ENCODE measurements at places on chromosomes 1 and 21. TPM values are rescaled to one million over a fixed set of nuclear protein-coding genes. Genes with fewer than 3 reads are reported as not detected.

- DNase-seq = no peak
These were observed 973 bp downstream of the C1orf74 start for GRCh38 chr1:209783386-209783785.

- no peak for DNase-seq
These were observed 10.6 kb downstream of the CELSR2 start for GRCh38 chr1:109259674-109260557.

DNA sequence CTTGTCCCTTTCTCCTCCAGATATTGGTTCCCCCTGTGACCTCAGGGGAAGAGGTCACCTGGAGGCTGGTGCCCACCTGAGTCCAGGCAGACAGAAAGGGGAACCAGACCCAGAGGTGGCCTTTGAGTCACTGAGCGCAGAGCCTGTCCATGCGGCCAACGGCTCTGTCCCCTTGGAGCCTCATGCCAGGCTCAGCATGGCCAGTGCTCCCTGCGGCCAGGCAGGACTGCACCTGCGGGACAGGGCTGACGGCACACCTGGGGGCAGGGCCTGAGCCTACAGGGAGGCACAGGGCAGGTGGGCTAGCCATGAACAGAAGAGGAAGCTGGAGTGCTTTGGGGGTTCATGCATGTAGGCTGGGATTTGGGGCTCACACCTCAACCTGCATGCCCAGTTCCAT is 2.7 kb downstream of the TNFRSF14 start:
- no peak for DNase-seq

DNA sequence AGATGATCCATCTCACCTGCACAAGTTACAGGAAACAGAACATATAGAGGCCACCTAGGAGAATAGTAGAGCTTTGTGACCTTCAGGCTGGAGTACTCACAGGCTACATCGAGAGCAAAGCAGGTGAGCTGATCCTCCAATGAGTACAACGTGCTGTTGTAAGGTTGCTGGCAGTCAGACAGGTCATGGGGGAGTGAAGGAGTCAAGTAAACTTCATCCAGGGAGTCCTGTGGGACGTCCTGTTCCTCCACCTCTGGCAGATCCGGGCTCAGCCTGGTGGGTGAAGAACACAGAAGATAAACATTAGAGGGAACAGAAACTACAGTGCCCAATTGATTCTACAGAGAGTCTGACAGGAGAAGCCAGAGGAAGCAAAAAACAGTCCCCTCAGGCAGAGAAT is 62.5 kb downstream of the PRKAB2 start:
- no peak for DNase-seq

DNA sequence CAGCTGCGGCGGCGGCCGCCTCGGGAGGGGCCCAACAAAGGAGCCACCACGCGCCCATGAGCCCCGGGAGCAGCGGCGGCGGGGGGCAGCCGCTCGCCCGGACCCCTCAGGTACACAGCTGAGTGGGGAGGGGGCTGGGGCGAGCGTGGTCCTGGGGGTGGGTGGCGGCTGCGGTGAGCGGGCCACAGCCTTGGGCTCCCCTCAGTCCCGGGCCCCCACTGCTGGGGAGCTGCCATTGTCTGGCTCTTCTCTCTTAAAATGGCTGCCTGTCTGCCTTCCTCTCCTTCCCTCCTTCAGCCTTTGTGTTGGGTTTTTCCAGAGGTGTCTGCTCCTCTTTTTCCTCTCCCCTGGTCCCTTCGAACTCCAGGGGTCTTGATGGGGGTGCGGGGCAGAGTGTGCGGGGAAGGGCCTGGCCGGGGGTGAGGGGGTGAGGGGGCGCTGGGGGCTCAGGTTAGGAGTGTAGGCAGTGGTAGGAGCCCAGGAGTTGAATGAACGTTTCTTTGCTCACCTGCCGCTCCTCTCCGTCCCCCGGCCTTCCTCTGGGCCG is 1.7 kb downstream of the ARID1A start:
- DNase-seq = no peak

GRCh38 chr1:13708380-13708982 is 8.5 kb downstream of the PRDM2 start:
- DNase-seq = no peak

DNA sequence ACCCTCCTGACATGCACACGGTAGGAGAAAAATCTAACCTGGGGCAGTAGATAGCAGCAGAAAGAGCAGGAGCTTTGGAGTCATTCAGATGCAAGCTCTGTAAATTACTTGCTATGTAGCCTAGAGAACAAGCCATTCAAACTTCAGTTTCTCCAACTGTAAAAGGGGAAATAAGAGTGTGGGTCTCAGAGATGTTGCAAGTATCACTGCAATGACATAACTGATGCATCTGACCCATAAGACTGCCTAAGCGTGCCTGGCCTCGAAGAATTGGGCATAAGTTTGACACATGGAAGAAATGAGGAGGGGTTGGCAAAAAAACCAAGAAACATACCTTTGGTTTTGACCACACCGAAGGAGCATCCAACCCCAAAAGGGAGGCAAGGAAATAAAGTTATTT is 5.2 kb downstream of the AK2 start:
- DNase-seq = no peak

DNA sequence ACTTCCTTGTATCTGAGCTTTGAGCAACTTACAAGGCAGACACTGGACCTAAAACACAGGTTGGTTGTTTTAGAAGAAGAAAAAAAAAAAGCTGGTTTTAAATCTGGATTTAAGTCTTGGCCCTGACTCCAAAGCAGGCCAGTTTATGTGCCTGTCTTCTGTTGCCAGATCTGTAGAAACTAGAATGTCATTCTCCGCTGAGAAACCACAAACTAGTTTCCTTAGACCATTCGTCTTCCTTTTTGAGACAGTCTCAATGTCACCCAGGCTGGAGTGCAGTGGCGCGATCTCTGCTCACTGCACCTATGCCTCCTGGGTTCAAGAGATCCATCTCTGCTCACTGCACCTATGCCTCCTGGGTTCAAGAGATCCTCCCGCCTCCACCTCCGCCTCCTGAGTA is 33.9 kb downstream of the APP start:
- DNase-seq = no peak

DNA sequence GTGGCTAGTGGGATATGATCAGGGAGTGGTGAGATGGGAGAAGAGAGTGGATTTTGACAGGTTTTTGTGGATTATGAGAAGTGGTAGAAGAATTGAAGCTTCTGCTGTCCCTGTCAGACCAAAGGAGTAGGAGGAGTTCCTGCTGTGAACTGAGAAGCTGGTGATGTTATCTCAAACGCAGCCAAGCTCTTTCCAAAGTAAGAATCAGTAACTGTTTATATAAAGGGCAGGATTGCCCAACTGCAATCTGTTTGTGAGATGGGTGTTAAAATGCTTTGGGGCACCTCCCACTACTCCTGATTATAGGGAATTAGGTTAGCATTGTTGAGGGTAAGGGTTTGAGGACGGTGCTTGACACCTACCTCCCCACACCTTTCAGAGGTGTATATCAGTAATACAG is 60.5 kb upstream of the USP25 start:
- DNase-seq = no peak

GRCh38 chr1:33443080-33443704 is 12.3 kb upstream of the PHC2 start:
- no peak for DNase-seq

- DNase-seq = no peak
These were observed 62.7 kb downstream of the CAPN2 start for GRCh38 chr1:223775054-223775453.

- no peak for DNase-seq
These were observed 150.9 kb downstream of the HIVEP3 start for GRCh38 chr1:41767534-41768525.

DNA sequence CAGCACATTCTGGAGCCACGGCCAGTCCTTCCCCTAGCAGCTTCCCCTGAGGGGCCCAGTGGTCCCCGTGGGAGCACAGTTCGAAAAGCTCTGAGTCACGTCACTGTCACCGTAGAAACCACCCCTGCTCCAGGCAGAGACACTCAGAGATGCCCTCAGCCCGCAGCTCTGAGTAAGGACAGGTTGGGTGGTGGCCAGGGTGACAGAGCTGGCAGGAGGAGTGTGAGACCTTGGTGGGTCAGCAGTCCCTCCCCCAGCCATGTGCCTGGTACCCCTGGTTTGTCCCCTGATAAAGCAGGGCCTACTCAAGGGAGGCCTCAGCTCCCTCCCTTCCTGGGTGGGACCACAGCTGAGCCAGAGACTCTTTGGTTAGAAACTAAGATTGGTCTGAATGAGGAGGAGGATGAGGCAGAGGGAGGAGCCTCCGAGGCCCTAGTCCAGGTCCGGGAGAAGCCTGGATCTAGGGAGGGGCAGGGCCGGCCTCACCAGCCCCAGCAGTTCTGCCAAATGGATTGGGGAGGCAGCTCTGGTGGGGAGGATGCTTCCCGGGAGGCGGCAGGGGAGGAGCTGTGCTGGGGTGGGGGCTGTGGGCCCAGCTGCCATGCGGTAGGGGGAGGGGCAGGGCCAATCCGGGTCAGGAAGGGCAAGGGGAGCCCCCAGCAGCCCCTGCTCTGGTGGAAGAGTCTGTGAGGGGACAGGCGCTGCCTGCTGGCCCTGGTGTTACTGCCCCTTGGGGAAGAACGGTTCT is 55.2 kb downstream of the SLC9A1 start:
- no peak for DNase-seq

- DNase-seq = no peak
These were observed 193.8 kb downstream of the HS2ST1 start for GRCh38 chr1:87108228-87108627.

DNA sequence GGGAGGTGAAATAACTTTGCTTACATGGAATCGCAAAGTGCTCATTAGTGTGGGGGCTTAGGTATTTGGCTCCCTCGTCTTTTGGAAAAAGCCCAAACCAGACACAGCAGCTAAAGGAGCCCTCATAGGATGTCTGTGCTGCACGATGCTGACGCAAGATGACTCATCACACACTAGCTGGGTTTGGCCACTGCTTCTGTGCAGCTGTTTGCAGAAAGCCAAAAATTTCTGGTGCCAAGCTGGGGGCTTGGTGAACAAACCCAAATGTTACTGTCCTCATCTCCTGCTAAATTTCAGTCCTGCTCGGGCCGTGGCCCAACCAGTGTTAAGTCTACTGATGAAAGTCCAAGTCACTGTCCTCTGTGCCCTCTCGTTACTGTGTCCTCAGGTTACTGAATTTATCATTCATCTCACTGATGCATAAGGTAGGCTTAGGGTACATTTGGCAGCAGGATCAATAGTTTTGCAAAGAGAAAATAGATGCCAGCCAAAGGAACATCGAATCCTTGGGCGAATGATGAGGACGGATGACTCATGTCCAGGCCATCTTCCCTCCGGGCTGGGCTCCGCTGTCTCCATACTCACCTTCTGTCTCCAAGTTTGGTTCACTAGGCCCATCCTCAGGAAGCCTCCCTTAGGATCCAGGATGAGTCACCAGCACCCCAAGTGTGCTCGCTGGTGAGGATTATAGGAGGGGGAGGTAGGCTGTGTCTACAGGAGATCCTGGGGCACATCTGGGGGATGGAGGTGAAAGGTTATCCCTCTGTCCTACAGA is 177.7 kb downstream of the ADSS2 start:
- DNase-seq = no peak

DNA sequence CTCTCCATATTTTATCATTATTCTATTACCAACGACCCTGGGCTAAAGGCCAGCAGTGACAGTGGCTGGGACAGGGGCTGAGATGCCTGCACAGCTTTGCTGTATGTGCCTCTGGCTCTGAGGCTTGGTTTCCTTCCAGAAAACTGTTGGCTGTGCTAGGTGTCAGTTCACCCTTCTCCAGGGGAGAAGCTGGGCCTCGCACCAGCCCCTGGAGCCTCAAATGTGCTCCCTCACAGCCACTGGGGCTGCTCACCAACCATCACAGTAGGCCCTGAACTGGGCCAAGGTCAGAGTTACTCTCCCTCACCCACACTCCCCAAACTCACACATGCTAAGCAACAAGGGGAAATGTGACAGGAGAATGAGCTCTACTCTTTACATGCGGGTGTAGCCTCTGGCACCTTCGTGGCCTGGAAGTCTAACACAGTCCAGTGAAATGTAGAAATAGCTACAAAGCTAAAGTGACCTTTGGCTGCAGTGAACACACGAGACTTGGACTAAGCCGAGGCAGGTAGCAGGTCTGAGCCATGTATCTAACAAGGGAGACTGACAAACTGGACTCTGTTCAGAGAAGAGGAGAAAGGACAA is 4.7 kb upstream of the CD160 start:
- no peak for DNase-seq

- no peak for DNase-seq
These were observed 15.2 kb downstream of the PDZK1IP1 start for GRCh38 chr1:47174656-47175020.

GRCh38 chr21:23131177-23131576 is 2133.0 kb downstream of the NCAM2 start:
- no peak for DNase-seq

DNA sequence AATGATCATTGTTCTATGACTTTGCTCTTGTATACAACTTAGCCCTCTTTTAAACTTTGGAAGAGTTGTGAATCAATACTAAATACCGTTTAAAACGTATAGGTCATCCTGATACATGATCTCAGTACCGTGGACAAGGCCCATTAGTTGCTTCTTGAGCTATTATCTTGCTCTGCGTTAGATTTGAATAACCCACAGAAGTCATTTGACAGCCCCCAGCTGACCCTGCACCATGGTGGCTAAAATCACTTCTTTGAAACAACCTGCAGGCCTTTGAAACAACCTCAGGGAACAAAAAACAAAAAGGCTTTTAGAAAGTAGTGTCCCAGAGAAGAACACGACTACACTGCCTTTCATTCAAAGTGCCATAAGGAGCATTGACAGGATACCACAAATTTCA is 473.0 kb upstream of the ADGRL2 start:
- no peak for DNase-seq

DNA sequence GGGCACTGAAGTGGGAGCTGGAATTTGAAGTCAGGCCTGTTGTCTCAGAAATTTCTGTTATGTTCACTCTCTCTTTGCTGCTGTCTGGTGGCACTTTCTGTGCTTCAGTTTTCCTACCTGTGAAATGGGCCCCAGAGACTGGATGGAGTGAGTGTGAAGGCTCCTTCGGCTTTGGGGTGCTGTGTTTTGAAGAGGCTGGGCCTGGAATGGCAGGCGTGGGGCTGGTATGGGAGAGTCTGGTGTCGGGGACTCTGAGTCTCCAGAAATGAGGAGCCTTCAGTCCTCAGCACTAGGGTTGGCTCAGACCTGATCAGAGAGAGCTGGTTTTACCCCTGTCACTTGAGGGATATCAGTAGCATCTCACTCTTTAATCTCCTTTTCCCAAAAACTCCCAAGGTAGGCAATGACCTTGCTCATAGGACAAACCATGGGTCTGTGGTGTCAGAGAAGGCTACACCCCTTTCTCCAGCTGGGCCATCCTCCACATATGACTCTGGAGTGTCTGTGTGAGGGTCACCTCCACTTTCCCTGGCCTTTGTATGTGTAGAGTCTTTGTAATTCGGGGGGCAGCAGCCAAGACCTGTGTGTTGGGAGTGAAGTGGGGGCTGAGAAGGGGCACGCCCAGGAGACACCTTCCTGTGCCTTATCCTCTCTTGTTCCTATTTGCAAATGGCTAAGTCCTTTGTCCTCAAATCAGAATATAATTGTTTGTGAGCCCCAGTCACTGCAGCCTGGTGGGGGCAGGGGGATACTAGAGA is 279.9 kb downstream of the PTPRU start:
- DNase-seq = no peak

GRCh38 chr1:40401473-40402201 is 28.1 kb downstream of the SMAP2 start:
- DNase-seq = no peak

Gene SEMA6C
- 22.3 TPM for polyA plus RNA-seq

Gene SLC1A7
- polyA plus RNA-seq = 0.12 TPM

Gene ELAVL4
- polyA plus RNA-seq = 5.9 TPM

Gene ABCG1
- polyA plus RNA-seq = 8.7 TPM

Gene SPRR2G
- polyA plus RNA-seq = not detected

Gene DMBX1
- not detected for polyA plus RNA-seq

Gene BPNT1
- 61.1 TPM for polyA plus RNA-seq

Gene SRSF4
- 98.5 TPM for polyA plus RNA-seq

Gene EPHA2
- polyA plus RNA-seq = 18.4 TPM

Data from right renal cortex interstitium (tissue), 3 donors.